ENCODE measurements at places on chromosomes 6 and 20. TPM values are rescaled to one million over a fixed set of nuclear protein-coding genes. Genes with fewer than 3 reads are reported as not detected.

Gene ZNF391
- 1.5 TPM for polyA plus RNA-seq

Gene SCUBE3
- 0.25 TPM for polyA plus RNA-seq

Gene GPR6
- polyA plus RNA-seq = not detected

Gene GMPR
- polyA plus RNA-seq = 3.8 TPM

Gene LST1
- polyA plus RNA-seq = 32.1 TPM

Gene BNIP5
- 0.51 TPM for polyA plus RNA-seq

Gene PERP
- 12.4 TPM for polyA plus RNA-seq

Gene TCP11
- not detected for polyA plus RNA-seq

Gene IMPG1
- polyA plus RNA-seq = not detected
